ENCODE measurements at places on chromosomes 7 and 10. TPM values are rescaled to one million over a fixed set of nuclear protein-coding genes. Genes with fewer than 3 reads are reported as not detected.

DNA sequence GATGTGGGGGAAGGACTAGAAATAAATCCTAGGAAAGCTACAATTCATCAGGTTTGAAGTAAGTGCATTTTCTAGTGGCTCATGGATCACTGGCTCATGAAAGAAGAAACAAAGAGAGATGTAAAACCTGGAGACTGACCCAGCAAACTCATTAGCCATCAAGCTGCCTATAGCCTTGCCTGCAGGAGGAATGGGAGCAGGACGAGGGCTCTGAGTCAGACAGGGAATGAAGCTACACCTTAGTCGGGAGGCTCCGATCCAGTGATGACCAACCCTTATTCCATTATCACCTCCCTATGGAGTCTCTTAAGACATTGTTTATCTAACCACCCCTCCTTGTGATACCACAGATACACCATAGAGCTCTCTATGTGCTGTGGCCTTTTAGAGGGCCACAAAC lies 112.5 kb upstream of the WDR11 start:
- no peak overlapping the region for H3K4me3 ChIP-seq
- H3K27me3 ChIP-seq, result peaks cover 6% of the 10 kb centered on the region
- H3K4me1 ChIP-seq, result no peaks in the 10 kb centered on the region
- H3K36me3 ChIP-seq, result no peaks in the 10 kb centered on the region

DNA sequence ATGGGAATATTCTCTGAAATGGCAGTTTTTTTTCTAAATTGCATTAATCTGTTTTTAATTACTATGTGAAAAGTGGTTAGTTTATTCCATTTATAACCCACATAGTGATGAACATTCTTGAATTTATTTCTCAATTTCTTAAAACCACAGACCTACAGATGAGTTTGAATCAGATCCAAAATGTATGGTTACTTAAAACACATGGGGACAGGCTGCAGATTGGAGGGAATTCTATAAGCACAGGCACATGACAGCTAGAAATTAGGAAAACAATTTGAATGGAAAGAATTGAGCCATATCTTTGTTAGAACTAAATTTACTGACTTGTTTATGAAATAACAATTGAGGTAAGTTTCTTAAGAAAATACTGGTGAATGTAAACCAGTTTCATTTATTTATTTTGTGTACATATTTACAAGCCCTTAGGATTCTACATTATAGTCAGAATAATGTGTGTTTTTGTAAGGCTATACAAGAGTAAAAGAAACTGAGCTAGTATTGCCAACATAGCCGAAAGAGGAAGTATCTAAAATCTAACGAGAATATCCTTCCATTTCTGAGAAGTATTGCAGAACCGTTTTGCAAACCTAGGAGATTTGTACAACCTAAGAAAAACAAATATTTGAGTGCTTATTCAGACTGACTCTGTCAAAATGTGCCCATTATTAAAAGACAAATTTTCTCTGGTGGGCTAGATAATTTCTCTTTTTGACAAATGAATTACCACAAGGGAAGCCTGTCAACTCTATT lies 434.3 kb upstream of the SEMA3D start:
- no peak for DNase-seq
- no peaks in the 10 kb centered on the region for H3K36me3 ChIP-seq
- no peak overlapping the region for H3K4me3 ChIP-seq
- H3K4me1 ChIP-seq, result no peaks in the 10 kb centered on the region
- H3K27me3 ChIP-seq, result no peaks in the 10 kb centered on the region

WDR86 gene
- total RNA-seq, result not detected

PAOX gene
- total RNA-seq, result 4.1 TPM

- no peaks in the 10 kb centered on the region for H3K36me3 ChIP-seq
- H3K27ac ChIP-seq, result no peak overlapping the region
- H3K4me1 ChIP-seq, result no peaks in the 10 kb centered on the region
These were observed 298.3 kb downstream of the CNTNAP2 start for GRCh38 chr7:146414937-146415336.

GRCh38 chr7:103613655-103614642 lies 167.9 kb upstream of the SLC26A5 start:
- H3K27ac ChIP-seq, result no peak overlapping the region
- peaks cover 11% of the 10 kb centered on the region for H3K4me1 ChIP-seq
- H3K4me3 ChIP-seq, result no peak overlapping the region
- H3K36me3 ChIP-seq, result no peaks in the 10 kb centered on the region

SPAM1 gene
- not detected for total RNA-seq

GRCh38 chr10:11742009-11742778 lies at the start of gene ECHDC3:
Gene ECHDC3 (plus strand): TSS chr10:11742382. CDS start chr10:11742577, 195 bp downstream.
- H3K36me3 ChIP-seq, result no peaks in the 10 kb centered on the region
- H3K27me3 ChIP-seq, result peaks cover 21% of the 10 kb centered on the region
- peaks cover 6% of the 10 kb centered on the region for H3K4me1 ChIP-seq
- no peak for DNase-seq

GRCh38 chr10:130350996-130351395 lies 214.8 kb downstream of the GLRX3 start:
- H3K27ac ChIP-seq, result no peak overlapping the region
- H3K27me3 ChIP-seq, result peaks cover 2% of the 10 kb centered on the region
- no peaks in the 10 kb centered on the region for H3K4me1 ChIP-seq
- DNase-seq, result no peak
- H3K36me3 ChIP-seq, result peaks cover 8% of the 10 kb centered on the region
- H3K4me3 ChIP-seq, result no peak overlapping the region

- H3K36me3 ChIP-seq, result peaks cover 7% of the 10 kb centered on the region
- DNase-seq, result no peak
- no peak overlapping the region for H3K4me3 ChIP-seq
- no peaks in the 10 kb centered on the region for H3K27me3 ChIP-seq
- peaks cover 32% of the 10 kb centered on the region for H3K4me1 ChIP-seq
These were observed 4.0 kb upstream of the MINPP1 start for GRCh38 chr10:87500646-87501048.

FZD8 gene
- 0.68 TPM for total RNA-seq

GRCh38 chr7:46723003-46723402 lies 801.9 kb upstream of the IGFBP3 start:
- H3K27me3 ChIP-seq, result peaks cover 4% of the 10 kb centered on the region
- DNase-seq, result no peak
- peaks cover 9% of the 10 kb centered on the region for H3K4me1 ChIP-seq
- peaks cover 13% of the 10 kb centered on the region for H3K36me3 ChIP-seq

DNA sequence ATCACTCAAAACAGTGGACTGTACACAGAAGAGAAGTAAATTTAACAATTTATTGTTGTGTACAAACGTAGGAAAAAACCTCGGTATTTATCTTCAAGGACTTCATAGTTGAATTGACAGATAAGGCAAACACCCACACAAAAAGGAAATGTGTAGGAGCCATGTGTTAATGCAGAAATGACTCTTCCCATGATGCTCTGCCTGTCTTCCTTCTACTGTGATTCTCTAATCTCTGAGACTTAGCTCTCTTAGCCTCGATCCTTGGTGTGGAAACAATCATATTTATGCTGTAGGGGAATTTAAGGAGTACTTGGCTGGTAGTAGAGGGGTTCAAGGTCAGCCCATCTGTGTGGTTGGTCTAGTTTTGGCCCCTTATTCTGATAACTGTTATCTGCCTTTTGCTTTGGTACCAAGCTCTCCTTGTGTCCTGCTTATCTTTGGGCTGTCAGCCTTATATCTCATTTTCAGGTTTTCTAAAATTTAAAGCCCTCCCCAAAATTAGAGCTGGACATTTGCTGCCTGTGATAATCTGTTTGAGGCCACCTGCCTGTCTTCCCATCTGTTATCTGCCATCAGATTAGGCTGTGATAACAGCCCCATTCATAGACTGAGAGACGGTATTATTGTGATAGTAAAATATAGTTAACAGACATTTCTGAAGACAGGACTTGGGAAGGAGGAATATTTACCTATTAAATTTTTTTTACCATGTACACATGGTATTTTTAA lies 81.7 kb downstream of the GPR85 start:
- DNase-seq, result no peak
- H3K27ac ChIP-seq, result no peak overlapping the region
- H3K4me1 ChIP-seq, result peaks cover 11% of the 10 kb centered on the region
- peaks cover 6% of the 10 kb centered on the region for H3K36me3 ChIP-seq
- H3K4me3 ChIP-seq, result no peak overlapping the region

GRCh38 chr7:100604976-100605911 lies 3.1 kb downstream of the PCOLCE start:
- peak overlapping the region; percentile 77 for H3K4me3 ChIP-seq
- no peak for DNase-seq
- no peaks in the 10 kb centered on the region for H3K27me3 ChIP-seq
- H3K27ac ChIP-seq, result peak overlapping the region; percentile 45
- H3K36me3 ChIP-seq, result peaks cover 9% of the 10 kb centered on the region

- H3K4me1 ChIP-seq, result peaks cover 22% of the 10 kb centered on the region
- H3K4me3 ChIP-seq, result no peak overlapping the region
These were observed 608 bp downstream of the ACHE start for GRCh38 chr7:100894860-100895700.

DMBT1 gene
- 0.07 TPM for total RNA-seq

DNA sequence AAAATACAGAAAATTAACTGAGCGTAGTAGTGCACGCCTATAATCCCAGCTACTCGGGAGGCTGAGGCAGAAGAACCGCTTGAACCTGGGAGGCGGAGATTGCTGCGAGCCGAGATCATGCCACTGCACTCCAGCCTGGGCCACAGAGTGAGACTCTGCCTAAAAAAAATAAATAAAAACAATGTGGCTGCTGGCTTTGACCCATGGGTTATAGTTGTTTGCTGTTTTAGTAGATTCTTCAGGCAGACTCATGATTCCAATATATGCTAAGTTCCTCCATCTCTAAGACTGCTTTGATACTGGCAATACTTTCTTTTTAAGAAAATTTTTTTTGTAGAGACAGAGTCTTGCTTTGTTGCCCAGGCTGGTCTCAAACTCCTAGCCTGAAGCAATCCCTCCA lies 8.4 kb downstream of the OLAH start:
- no peak for DNase-seq
- H3K4me3 ChIP-seq, result no peak overlapping the region
- peaks cover 13% of the 10 kb centered on the region for H3K27me3 ChIP-seq
- H3K27ac ChIP-seq, result no peak overlapping the region

ARHGEF35 gene
- total RNA-seq, result not detected

- H3K27me3 ChIP-seq, result no peaks in the 10 kb centered on the region
- H3K36me3 ChIP-seq, result no peaks in the 10 kb centered on the region
- H3K4me1 ChIP-seq, result no peaks in the 10 kb centered on the region
- H3K27ac ChIP-seq, result no peak overlapping the region
- no peak for DNase-seq
These were observed 909.7 kb downstream of the DNAJB9 start for GRCh38 chr7:109479388-109479787.

GRCh38 chr7:15947754-15948153 lies 261.3 kb upstream of the MEOX2 start:
- H3K27ac ChIP-seq, result no peak overlapping the region
- no peak for DNase-seq
- H3K4me3 ChIP-seq, result no peak overlapping the region
- H3K36me3 ChIP-seq, result no peaks in the 10 kb centered on the region
- H3K27me3 ChIP-seq, result peaks cover 8% of the 10 kb centered on the region
- H3K4me1 ChIP-seq, result no peaks in the 10 kb centered on the region

GRCh38 chr7:150631866-150632864 lies at the start of gene GIMAP6:
Gene GIMAP6 (minus strand): TSS chr7:150632385. CDS start chr7:150630142, 2,243 bp downstream.
- DNase-seq, result no peak
- H3K27me3 ChIP-seq, result no peaks in the 10 kb centered on the region
- H3K4me3 ChIP-seq, result no peak within 1 kb of the TSS
- H3K27ac ChIP-seq, result no peak within 1 kb of the TSS
- no peaks in the 10 kb centered on the region for H3K4me1 ChIP-seq

PTF1A gene
- total RNA-seq, result not detected

GRCh38 chr10:30433306-30433729 lies 666 bp upstream of the MAP3K8 start:
- H3K4me3 ChIP-seq, result peak overlapping the region; percentile 93
- peaks cover 45% of the 10 kb centered on the region for H3K4me1 ChIP-seq
- DNase-seq, result peak; percentile 50
- H3K27ac ChIP-seq, result peak overlapping the region; percentile 81
- H3K27me3 ChIP-seq, result peaks cover 2% of the 10 kb centered on the region
- H3K36me3 ChIP-seq, result no peaks in the 10 kb centered on the region

CPXM2 gene
- not detected for total RNA-seq

DNA sequence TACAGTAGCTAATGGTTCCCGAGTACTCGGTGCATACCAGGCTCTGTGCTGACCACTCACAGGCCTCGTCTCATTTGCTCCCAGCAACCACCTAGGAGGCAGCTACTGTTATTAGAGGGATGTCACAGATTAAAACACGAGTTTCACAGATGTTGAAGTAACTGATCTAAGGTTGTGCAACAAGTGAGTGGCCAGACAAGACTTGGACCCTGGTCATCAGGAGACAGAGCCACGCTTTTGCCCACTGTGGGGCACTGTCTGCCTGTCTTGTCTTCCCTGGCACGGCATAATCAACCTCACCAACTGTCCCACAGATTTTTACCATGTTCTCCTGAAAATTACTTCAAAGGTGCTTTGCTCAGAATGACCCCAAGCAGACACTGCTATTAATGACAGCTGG lies 111.6 kb upstream of the HABP2 start:
- H3K36me3 ChIP-seq, result no peaks in the 10 kb centered on the region
- no peak overlapping the region for H3K27ac ChIP-seq
- peak; percentile 30 for DNase-seq

GRCh38 chr7:91348711-91349110 lies 84.5 kb downstream of the FZD1 start:
- H3K4me1 ChIP-seq, result peaks cover 9% of the 10 kb centered on the region
- H3K36me3 ChIP-seq, result no peaks in the 10 kb centered on the region
- no peak overlapping the region for H3K27ac ChIP-seq
- peaks cover 14% of the 10 kb centered on the region for H3K27me3 ChIP-seq

GRCh38 chr10:69287181-69287580 lies 8.9 kb downstream of the HK1 start:
- peaks cover 30% of the 10 kb centered on the region for H3K27me3 ChIP-seq
- no peak overlapping the region for H3K4me3 ChIP-seq
- no peaks in the 10 kb centered on the region for H3K36me3 ChIP-seq
- H3K27ac ChIP-seq, result no peak overlapping the region

- no peak for DNase-seq
- peaks cover 55% of the 10 kb centered on the region for H3K4me1 ChIP-seq
- H3K4me3 ChIP-seq, result peak overlapping the region; percentile 15
These were observed 266.1 kb downstream of the PRPF18 start for GRCh38 chr10:13852872-13853271.

- DNase-seq, result peak; percentile 5
- no peaks in the 10 kb centered on the region for H3K4me1 ChIP-seq
- H3K27me3 ChIP-seq, result peaks cover 2% of the 10 kb centered on the region
- no peak overlapping the region for H3K27ac ChIP-seq
- H3K4me3 ChIP-seq, result no peak overlapping the region
These were observed 27.3 kb downstream of the HYAL4 start for GRCh38 chr7:123871998-123872867.
